Effector memory CD4-positive, alpha-beta T cell (primary cell): ENCODE measurements at places on chromosomes 3 and 15.

DNA sequence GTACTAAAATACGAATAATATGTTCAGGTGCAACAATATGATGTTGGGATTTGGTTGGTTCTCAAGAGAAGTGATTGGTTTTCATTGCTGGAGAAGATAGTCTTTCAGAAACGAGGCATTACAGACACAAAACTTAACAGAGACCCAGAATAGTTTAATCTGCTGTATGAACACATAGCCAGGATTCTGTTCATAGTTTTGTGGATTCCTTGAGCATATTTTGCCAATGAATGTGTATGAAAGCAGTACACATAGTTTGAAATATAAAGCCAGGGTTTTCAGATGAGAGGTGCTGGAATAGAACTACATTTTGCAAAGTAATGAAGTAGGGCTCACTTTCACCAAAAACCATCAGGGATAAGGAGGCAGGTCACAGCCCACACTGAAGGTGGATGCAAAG is 5.7 kb upstream of the MCTP2 start:
- no peaks in the 10 kb centered on the region for H3K36me3 ChIP-seq
- H3K4me3 ChIP-seq = no peak overlapping the region
- peaks cover 14% of the 10 kb centered on the region for H3K4me1 ChIP-seq

DNA sequence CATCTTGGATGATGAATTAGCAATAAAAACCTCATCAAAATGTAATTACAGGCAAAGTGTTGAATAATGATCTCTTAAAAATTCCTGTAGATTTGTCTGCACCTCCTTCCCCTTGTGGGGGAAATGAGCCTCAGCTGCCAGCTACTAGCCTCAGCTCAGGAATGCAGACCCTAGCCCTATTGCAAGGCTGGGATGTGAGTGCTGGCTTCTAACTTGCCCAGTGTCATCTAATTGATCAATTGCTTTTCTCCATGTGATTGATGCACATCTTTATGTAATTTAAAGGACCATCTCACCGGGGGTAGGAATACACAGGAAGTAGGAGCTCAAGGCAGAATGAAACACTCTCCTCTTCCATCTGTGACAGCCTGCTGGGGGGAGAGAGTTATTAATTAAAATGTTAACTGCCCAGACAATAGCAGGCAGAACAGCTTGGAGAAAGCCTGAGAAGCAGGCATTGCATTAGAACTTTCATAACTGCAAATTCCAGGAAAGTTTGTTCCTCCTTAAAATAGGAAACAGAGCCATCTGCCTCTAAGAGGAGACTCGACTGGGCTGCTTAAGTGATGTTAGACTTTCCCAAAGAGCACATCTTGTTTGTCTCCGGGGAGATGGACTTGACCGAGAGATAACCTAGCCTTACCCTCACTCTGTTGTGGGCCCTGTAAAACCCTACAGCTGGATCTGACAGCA is 69.6 kb downstream of the LRTM1 start:
- no peaks in the 10 kb centered on the region for H3K4me1 ChIP-seq
- DNase-seq = no peak
- H3K27ac ChIP-seq = no peak overlapping the region
- no peaks in the 10 kb centered on the region for H3K27me3 ChIP-seq

- no peak overlapping the region for H3K27ac ChIP-seq
- DNase-seq = no peak
- H3K36me3 ChIP-seq = no peaks in the 10 kb centered on the region
- H3K4me1 ChIP-seq = no peaks in the 10 kb centered on the region
Observed at GRCh38 chr3:165434516-165434915, 238.3 kb upstream of the SLITRK3 start.

DNA sequence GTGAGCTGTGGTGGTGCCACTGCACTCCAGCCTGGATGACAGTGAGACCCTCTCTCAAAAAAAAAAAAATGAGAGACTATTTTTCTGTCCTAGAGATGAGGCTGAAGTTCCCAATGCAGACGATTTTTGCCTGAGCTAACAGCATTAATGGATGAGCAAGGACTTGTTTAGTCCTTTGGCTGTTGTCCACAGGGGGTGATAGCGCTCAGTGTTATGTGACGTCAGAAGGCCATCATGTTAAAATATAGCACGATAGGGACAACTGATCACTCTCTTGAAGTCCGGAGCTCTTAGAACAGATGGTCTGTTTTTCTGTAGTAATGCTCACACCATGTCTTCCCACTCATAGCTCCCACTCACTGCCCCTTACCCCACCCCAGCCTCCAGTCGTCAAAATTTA is 6.8 kb downstream of the TRNT1 start:
- no peak overlapping the region for H3K27ac ChIP-seq
- H3K27me3 ChIP-seq = no peaks in the 10 kb centered on the region
- peaks cover 30% of the 10 kb centered on the region for H3K36me3 ChIP-seq
- no peak for DNase-seq
- H3K4me1 ChIP-seq = no peaks in the 10 kb centered on the region

- no peak overlapping the region for H3K27ac ChIP-seq
- no peaks in the 10 kb centered on the region for H3K4me1 ChIP-seq
- no peak for DNase-seq
- H3K27me3 ChIP-seq = no peaks in the 10 kb centered on the region
- H3K36me3 ChIP-seq = no peaks in the 10 kb centered on the region
Observed at GRCh38 chr3:55692957-55693558, 206.0 kb upstream of the WNT5A start.
